ENCODE measurements at places on chromosomes 1 and 21. TPM values are rescaled to one million over a fixed set of nuclear protein-coding genes. Genes with fewer than 3 reads are reported as not detected.

Gene ITLN2
- not detected for total RNA-seq

Gene KMO
- total RNA-seq = 1.1 TPM

Gene TNFRSF1B
- total RNA-seq = 15.5 TPM

DNA sequence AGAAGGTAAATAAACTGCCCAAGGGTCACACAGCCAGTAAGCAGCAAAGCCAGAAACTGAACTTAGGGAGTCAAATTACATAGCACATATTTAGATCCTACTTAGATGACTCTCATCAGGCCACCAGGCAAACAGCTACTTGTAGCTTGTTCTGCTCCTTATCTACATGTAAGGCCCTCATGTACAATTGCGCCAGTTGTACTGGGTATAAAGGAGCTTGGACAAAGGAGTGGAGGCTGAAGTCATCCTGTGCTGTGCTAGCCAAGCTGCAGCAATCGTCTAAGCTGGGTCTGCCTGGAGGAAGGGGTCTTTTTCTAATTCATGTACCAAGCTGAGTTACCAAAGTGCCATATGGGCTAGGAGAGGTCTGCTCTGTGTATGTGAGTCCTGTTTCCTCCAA is 12.8 kb downstream of the ETNK2 start:
- no peak for DNase-seq

GRCh38 chr21:42632771-42633690 is 20.4 kb upstream of the PDE9A start:
- DNase-seq = peak; percentile 53

GRCh38 chr1:222970040-222970439 is 155.2 kb downstream of the DISP1 start:
- DNase-seq = no peak

GRCh38 chr1:191852907-191853306 is 305.4 kb upstream of the RGS18 start:
- DNase-seq = no peak

DNA sequence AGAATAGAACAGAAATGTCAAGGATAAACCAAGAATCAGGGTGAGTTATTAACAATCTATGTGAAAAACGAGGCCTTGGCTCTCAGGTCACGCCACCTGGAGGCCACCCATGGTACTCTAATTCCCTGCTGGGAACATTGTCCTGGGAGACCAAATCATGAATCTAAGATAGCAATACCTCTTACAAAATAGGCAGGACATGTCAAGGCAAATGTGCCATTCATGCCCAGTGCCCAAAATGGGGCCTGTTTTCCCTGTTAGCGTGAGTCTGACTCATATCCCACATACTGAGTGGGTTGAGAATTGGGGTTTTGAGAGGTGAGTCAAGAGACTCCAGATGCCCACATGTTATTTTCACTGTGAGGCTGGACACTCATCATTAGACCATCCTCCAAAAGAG is 380.8 kb downstream of the HHIPL2 start:
- DNase-seq = no peak

- no peak for DNase-seq
Measured at GRCh38 chr1:31567956-31568570, 8.3 kb upstream of the TINAGL1 start.

DNA sequence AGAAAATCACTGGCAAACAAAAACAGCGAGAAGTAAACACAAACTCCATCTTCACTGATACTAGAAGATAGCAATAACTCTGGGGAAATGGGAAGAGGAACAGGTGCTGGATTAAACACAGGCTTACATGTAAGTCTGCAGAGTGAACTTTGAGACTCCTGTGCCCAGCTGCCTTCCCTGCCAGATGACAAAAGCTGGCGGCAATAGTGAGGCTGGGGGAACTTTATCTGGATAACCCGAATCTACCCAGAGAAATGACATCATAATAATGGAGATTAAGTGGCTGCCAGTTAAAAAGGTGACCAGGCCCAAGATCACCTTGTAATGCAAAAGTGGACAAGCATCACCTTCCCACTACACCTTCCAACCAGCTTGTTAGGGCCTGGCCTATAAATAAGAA is 184.5 kb downstream of the CHRM3 start:
- no peak for DNase-seq

- no peak for DNase-seq
Measured at GRCh38 chr1:9424261-9424660, 115.0 kb upstream of the SLC25A33 start.

DNA sequence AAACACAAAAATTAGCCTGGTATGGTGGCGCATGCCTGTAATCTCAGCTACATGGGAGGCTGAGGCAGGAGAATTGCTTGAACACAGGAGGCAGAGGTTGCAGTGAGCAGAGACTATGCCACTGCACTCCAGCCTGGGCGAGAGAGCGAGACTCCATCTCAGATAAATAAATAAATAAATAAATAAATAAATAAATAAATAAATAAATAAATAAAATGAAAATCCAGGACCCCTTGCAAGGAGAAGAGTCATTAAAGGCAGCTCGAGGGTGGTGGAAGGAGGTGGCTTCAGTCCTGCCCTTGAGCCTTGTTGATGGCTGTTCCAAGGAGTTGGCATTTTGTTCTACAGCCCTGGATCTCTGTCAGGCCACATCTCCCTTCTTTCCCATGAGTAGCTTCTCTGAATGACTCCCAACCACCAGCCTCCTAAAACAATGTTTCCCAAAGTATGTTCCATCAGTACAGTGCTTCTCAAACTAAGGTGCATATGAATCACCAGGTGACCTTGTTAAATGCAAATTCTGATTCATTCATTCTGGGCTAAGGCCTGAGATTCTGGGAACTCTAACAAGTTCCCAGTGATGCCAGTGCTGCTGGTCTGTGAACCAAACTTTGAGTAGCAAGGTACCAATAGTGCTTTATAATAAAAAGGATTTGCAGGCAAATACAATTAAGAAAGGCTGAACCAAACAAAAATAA is 99.0 kb downstream of the KCNN3 start:
- DNase-seq = peak; percentile 24

Gene GBP6
- not detected for total RNA-seq

Gene RXFP4
- not detected for total RNA-seq

Gene FAM20B
- total RNA-seq = 51.0 TPM
